ENCODE measurements at places on chromosomes 4 and X.

DNA sequence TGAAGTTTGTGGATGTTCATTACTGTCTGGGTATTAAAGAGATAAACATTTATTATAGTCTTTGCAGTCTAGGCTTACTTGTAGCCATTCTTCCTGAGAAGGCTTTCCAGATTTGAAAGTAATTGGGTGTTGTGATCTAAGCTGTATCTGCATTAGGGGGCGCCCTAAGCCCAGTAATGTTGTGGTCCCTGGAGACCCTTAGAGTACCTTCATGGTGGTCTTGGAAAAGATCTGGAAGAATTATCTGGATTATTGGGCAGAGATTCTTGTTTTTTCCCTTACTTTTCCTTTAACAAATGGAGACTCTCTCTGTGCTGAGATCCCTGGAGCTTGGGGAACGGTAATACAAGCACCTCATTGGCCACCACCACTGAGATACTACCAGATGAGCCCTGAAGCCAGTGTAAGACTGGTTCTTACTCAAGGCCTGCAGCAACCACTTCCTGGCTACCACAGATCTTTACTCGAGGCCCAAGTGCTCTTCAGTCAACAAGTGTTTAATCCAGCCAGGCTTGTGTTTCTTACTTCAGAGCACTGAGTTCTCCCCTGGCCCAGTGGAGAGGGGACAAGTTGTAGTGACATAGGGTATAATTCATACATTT lies 63.1 kb downstream of the RTL3 start:
- no peak for DNase-seq

DNA sequence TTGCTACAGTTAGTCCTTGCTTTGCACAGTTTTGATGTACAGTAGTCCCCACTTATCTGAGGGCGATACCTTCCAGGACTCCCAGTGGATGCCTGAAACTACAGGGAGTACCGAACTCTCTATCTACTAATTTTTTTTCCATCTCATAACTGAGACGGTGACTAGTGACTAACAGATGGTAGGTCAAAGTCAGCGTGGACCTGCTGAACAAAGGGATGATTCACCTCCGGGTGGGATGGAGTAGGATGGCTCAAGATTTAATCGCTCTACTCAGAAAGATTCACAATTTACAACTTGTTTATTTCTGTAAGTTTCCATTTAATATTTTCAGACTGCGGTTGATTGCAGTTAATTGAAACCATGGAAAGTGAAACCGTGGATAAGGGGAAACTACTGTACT lies 655.8 kb downstream of the ZNF674 start:
- no peak for DNase-seq

DNA sequence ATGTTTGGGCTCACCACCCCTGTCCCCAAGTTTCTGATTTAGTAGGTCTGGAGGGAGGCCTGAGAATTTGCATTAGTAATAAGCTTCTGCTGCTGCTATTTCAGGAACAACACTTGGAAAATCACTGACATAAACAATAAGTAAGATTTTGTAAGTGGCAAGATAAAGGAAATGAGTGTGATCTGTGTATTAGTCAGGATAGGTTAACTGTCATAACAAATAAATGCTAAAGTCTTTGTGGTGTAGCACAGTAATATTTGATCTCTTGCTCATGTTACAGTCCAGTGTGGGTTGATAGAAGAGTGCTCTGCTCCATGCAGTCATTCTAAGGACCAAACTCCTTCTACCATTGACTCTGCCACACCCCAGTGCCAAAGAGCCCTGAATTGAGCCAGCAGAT lies 67.0 kb downstream of the NHS start:
- no peak for DNase-seq

GRCh38 chr4:17636341-17636695 lies 21.9 kb downstream of the MED28 start:
- no peak for DNase-seq

- no peak for DNase-seq
Measured at GRCh38 chr4:77785669-77786068, 33.5 kb downstream of the CNOT6L start.

DNA sequence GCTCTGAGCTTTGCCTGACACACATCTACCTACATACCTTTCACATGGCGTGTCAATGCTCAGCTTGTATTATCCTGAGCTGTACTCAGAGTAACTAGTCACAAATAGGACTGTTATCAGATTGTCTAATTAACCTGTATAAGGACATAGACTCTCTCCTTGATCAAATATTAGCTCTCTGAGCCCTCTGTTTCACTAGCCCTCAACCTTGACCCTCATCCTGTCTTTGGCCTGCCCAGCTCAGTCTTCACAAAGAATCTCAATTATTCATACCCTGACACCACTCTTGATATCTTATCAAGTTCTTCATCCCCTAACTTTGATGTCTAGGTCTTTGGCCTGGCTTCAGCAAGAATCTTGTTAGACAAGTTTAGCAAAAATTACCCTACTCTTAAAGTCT lies 320.7 kb upstream of the PCDH7 start:
- no peak for DNase-seq

DNA sequence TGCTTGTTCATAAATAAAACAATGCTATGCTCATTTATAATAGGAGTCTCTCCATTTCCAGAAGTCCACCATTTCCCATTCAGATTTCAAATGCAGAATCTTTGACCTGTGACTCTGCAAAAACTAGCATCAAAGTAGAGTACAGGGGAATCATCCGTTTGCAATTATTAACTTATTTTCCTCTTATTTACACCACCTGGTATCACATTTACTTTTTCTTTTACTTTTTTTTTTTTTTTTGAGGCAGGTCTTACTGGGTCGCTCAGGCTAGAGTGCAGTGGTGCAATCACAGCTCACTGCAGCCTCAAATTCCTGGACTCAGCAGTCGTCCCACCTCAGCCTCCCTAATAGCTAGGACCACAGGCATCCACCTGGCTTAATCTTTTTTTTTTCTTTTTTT lies 37.6 kb downstream of the RBM47 start:
- DNase-seq, result no peak

DNA sequence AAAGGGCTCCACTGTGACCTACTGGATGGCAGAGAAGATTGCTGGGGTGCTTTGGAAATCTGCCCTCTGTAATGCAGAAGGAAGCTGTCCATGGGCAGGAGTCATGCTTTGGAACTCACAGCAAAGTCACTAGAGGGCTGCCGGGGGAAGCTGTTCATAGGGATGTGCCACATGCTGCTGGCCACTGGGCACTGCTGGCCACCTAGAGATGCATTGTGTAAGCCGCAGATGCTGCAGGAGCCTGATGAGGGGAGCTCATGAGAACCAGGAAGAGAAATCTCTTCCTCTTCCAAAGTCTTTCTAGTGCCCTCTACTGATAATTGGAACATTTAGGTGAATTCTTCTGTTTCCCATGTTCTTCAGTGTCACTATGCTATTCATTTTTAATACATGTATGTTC lies 31.2 kb upstream of the UXT start:
- no peak for DNase-seq

DNA sequence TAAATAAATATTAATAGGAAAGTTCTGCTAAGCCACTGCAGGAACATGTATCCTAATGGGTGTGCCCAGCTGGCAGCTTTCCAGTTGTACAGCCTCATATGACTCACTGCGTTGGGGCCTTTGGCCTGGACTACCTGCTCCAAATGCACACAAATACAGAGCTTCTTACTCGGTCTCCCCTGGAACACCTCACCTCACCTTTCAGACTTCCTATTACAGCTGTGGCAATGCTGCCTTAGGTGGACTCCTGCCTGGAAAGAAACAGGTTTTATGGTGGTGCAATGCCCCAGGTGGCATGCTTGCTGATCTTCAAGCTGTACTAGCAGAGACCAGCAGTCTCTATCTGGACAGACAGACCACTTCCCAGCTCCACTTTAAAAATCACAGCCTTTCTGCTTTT lies 85.7 kb upstream of the EXOC1L start:
- DNase-seq, result no peak

GRCh38 chr4:141079393-141079930 lies 53.8 kb downstream of the RNF150 start:
- no peak for DNase-seq

- no peak for DNase-seq
Measured at GRCh38 chr4:11397819-11398610, 30.7 kb downstream of the HS3ST1 start.

- DNase-seq, result no peak
Measured at GRCh38 chr4:80586716-80587115, 251.2 kb downstream of the CFAP299 start.

DNA sequence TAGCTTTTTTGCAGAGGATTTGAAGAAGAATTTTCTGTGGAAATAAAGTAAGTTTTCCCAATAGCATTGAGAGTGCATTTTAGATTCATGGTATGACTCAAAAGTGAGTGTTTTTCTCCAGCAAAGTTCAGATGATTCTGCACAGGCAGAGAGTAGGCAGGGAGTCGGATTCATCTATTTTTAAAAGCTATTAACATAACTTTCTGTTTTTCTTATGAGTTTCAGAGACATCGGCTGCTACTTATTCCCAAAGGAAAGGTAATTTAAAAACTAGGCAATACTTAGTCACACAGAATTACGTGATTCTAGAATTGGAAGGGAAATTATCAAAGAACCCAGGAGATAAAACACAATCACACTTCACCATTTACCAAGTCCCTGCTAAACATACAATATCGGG lies 4.4 kb downstream of the CCDC110 start:
- DNase-seq, result no peak

DNA sequence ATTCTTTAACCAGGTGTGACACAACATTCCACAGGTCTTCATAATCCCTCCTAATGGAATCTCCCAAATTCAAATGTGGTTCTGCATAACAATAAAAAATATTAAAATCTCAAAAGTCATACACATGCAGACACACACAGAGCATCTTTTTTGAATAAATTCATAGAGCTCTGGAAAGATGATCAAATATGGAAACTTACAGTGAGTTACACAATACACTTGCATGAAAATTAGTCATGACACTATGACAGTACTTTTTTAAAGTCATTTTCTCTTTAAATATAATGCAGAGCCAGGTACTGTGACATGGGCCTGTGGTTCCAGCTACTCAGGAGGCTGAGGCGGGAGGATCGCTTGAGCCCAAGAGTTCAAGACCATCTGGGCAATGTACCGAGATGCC lies 38.9 kb downstream of the DDX60L start:
- DNase-seq, result no peak

All from T-helper 9 cell (primary cell).